ENCODE measurements at places on chromosomes 3 and 15. TPM values are rescaled to one million over a fixed set of nuclear protein-coding genes. Genes with fewer than 3 reads are reported as not detected.

GRCh38 chr15:59994526-59994887, 9.6 kb upstream of the FOXB1 start:
- no peaks in the 10 kb centered on the region for H3K4me1 ChIP-seq
- H3K27ac ChIP-seq, result no peak overlapping the region
- H3K27me3 ChIP-seq, result peaks cover 71% of the 10 kb centered on the region
- no peak for DNase-seq

Gene CCR5
- not detected for polyA plus RNA-seq

Gene SERPINI2
- not detected for polyA plus RNA-seq

DNA sequence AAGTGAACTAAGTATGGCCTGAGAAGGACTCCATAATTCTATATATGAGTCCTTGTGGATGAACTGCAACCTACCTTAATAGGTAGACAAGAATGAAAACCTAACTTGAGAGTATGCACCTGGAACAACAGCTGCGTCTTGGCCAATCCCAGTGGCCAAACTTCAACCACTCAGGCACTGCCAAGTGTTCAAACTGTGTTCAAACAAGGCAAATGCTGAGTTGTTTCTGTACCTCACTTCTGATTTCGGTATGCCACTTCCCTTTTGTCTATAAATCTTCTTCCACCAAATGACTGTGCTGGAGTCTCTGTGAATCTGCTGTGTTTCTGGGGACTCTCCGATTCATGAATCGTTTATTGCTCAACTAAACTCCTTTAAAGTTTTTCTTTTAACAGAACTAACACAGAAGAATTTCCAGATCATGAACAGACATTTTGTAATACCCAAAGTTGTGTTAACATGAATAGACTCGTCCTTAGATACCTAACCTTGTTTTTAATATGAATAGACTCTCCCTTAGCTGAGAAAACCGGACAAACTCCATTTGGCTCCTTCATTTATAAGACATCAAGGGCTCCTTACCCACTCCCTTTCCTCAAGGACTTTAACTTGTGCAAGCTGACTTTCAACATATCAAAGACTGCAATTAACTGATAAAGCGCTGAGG, 4.1 kb downstream of the ZNF717 start:
- H3K4me1 ChIP-seq, result no peaks in the 10 kb centered on the region
- no peaks in the 10 kb centered on the region for H3K27me3 ChIP-seq
- peaks cover 29% of the 10 kb centered on the region for H3K36me3 ChIP-seq
- H3K27ac ChIP-seq, result no peak overlapping the region

Gene CCDC33
- polyA plus RNA-seq, result not detected

DNA sequence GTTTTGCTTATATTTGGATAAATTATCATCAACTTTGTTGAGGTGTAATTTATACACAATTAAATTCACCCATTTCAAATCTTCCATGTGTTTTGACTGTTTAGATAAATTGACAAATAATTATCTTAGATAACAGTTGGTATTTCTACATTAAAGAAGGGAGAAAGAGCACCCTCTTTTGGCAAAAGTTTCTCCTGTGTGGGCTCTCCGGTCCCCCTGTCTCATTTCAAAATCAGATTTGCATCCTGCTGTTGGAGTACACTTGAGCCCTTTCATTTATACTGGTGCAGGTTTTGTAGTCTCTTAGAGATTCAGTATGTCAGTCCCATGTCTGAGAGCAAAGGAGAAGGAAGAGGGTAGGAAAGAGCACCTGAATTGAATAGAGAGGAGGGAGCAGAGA, 49.4 kb downstream of the NKIRAS1 start:
- H3K27me3 ChIP-seq, result no peaks in the 10 kb centered on the region
- no peaks in the 10 kb centered on the region for H3K36me3 ChIP-seq
- DNase-seq, result no peak
- peaks cover 14% of the 10 kb centered on the region for H3K4me1 ChIP-seq

- no peaks in the 10 kb centered on the region for H3K36me3 ChIP-seq
- DNase-seq, result peak; percentile 77
- peaks cover 2% of the 10 kb centered on the region for H3K4me1 ChIP-seq
- H3K27ac ChIP-seq, result no peak overlapping the region
Measured at GRCh38 chr15:56598991-56599390, 134.1 kb upstream of the MNS1 start.

- H3K27me3 ChIP-seq, result no peaks in the 10 kb centered on the region
- DNase-seq, result peak; percentile 43
- peak overlapping the region; percentile 89 for H3K4me3 ChIP-seq
- peak overlapping the region; percentile 94 for H3K27ac ChIP-seq
- peaks cover 4% of the 10 kb centered on the region for H3K4me1 ChIP-seq
- H3K36me3 ChIP-seq, result no peaks in the 10 kb centered on the region
Measured at GRCh38 chr3:197750858-197751737, 1.4 kb downstream of the FYTTD1 start.

Gene C3orf85
- not detected for polyA plus RNA-seq

GRCh38 chr3:3264796-3265195, 85.3 kb upstream of the CRBN start:
- DNase-seq, result no peak
- H3K4me1 ChIP-seq, result no peaks in the 10 kb centered on the region
- no peaks in the 10 kb centered on the region for H3K27me3 ChIP-seq
- H3K27ac ChIP-seq, result no peak overlapping the region
- H3K4me3 ChIP-seq, result no peak overlapping the region
- no peaks in the 10 kb centered on the region for H3K36me3 ChIP-seq

DNA sequence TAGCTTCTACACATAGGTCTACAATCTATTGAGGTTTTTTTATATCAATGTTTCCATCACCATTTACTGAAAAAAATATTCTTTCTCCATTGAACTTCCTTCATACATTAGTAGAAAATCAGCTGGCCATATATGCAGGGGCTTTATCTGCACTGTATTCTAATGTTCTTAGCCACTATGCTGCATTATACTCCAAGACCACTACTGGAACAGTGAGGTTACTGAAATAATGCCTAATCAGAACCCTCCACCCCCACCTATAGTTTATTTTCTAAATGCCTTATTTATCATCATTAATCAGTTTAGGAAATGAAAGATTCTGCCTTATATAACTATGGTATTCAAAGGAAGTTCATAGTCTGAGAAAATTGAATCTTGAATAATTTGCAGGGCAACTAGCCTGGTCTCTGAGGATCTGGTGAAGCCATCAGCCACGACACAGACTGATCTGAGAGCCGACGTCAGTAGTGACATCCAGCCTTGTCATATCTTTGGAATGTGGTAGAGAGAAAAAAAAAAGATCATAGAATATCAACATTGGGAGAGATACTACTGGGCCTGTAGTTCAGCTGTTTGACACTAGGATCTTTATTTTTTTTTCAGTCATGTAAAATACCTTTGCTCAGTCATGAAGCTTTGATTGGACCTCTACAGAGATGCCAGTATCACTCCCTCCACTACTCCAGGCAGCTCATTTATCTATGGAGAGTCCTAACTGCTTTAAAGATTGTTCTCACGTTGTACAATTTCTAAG, 66.6 kb downstream of the P3H2 start:
- H3K27me3 ChIP-seq, result no peaks in the 10 kb centered on the region
- H3K4me1 ChIP-seq, result peaks cover 18% of the 10 kb centered on the region
- no peak overlapping the region for H3K4me3 ChIP-seq
- peak overlapping the region; percentile 30 for H3K27ac ChIP-seq
- H3K36me3 ChIP-seq, result no peaks in the 10 kb centered on the region

Gene PLCB2
- polyA plus RNA-seq, result 0.87 TPM

- peak overlapping the region; percentile 98 for H3K27ac ChIP-seq
- peaks cover 12% of the 10 kb centered on the region for H3K4me1 ChIP-seq
- H3K27me3 ChIP-seq, result no peaks in the 10 kb centered on the region
- peak overlapping the region; percentile 94 for H3K4me3 ChIP-seq
- peak; percentile 49 for DNase-seq
Measured at GRCh38 chr15:77418391-77418965, 1.4 kb downstream of the PEAK1 start.

DNA sequence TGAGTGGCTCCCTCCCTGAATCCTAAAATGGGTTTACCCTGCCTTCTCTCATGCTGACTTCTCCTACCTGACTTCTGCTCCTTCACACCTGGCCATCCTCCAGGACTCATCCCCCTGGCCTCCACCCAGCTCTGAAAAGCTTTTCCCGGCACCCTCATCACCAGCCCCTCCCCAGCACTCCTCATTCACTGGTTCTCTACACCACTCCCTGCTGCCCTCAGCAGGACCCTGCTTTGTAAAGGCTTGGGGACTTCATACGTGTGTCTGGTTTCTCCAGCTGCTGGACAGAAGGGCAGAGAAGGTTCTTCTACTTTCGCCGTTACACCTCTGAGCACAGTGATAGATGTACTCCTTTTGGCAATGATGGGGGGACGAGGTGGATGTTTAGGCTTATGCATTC, 184.9 kb upstream of the UBE3A start:
- no peak overlapping the region for H3K27ac ChIP-seq
- no peaks in the 10 kb centered on the region for H3K27me3 ChIP-seq
- no peaks in the 10 kb centered on the region for H3K4me1 ChIP-seq
- no peaks in the 10 kb centered on the region for H3K36me3 ChIP-seq

Gene GABRA5
- polyA plus RNA-seq, result 4.0 TPM

DNA sequence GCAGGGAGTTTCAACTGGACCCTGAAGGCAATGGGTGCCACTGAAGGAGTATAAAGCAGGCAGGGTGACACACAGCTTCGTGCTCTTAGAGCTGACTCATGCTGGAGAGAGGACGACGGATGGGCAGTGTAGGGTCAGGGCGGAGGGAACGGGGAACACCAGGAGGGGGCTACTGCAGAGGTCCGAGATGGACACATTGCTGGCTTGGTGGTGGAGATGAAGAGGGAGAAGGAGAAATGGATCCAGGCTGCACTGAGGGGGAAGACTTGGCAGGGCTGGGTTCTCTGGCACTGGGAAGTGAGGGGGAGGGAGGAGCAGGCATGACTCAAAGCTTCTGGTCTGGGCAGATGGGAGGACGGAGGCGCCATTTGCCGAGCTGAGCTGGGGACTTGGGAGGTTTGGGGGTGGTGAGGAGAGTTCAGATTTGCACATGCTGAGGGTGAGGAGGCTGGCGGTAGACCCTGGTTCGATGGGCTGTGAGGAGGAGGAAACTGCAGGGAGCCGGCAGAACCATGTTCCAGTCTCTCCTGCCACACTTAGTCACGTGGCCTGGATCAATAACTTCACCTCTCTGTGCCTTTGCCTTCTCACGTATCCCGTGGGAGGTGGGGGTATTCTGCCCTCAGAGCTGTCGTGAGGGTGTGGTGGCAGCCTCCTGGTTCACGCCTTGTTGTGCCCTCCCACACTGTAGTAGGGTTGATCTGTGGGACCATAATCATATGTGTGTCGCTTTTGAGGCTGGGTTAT, 4.6 kb upstream of the KCTD6 start:
- no peaks in the 10 kb centered on the region for H3K27me3 ChIP-seq
- H3K4me1 ChIP-seq, result peaks cover 13% of the 10 kb centered on the region
- peak overlapping the region; percentile 31 for H3K27ac ChIP-seq
- H3K4me3 ChIP-seq, result no peak overlapping the region

DNA sequence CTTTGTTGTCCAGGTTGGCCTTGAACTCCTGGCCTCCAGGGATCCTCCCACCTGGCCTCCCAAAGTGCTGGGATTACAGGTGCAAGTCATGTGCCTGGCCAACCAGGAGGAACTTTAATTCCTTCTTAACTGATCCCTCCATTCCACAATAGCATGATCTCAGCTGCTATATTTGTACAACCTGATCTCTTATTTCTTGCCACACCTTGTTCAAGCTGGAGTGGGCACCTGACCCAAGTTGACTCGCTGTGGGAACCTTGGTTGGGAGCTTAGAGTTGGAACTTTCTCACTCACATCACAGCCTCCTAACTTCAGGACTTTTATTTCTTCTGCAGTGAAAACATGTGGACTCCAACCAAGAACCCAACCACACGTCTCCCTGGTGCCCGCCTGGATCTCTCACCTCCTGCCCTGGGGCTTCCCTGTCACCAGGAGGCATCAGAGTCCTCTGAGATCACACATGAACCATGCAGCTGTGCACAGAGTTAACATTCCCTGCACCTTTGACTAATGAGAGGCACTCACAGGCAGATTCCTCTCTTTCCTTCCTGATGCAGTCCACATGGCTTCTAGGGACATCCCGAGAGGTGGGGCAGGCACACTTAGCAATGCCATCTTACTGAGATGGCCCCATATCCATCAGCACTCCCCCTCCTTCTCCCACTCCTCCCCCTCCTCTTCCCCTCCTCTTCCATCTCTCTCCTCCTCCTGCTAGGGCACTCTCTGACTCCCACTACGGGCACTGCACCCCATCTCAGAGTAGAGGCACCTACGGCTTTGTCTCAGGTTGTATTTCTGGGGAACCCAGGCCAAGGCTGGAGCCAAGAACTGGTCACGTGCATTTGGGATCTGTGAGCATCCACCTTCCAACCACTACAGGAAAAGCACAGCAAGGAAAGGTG, 9.7 kb upstream of the CYFIP1 start:
- H3K4me3 ChIP-seq, result no peak overlapping the region
- peaks cover 7% of the 10 kb centered on the region for H3K4me1 ChIP-seq
- H3K36me3 ChIP-seq, result peaks cover 5% of the 10 kb centered on the region
- H3K27ac ChIP-seq, result no peak overlapping the region
- no peaks in the 10 kb centered on the region for H3K27me3 ChIP-seq

Gene CASR
- polyA plus RNA-seq, result not detected

DNA sequence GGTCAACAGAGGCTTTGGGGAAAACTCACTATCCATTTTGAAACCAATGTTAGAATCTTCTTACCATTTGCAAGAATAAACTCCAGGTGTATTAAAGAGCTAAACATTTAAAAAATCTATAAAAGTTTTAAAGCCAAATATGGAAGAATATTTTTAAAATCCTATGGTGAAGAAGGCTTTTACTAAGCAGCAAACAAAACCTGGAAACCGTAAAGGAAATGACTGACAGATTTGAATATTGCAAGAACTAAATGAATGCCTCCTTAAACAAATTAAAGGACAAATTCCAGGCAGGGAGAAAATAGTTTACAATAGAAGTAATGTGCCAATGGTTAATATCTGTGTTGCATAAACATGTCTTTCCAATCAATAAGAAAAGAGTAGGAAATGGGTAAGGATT, 68.1 kb downstream of the KLF15 start:
- DNase-seq, result no peak
- H3K4me1 ChIP-seq, result peaks cover 12% of the 10 kb centered on the region
- H3K27ac ChIP-seq, result no peak overlapping the region
- no peaks in the 10 kb centered on the region for H3K36me3 ChIP-seq

DNA sequence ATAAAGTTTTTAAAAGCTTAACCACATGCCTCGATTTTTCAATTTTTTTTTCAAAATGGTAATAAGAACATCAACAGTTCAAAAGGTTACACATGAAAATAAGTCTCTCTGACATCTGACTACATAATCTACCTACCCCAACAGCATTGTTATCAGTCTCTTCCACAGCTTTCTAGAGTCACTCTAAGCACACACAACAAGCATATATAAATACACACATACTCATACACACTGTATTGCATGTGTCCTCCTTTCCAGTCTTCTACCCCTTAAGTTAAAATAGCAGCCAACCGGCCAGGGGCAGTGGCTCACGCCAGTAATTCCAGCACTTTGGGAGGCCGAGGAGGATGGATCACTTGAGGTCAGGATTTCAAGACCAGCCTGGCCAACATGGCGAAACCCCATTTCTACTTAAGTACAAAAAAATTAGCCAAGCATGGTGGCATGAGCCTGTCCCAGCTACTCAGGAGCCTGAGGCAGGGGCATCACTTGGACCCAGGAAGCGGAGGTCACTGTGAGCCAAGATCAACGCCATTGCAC, 12.2 kb downstream of the TBL1XR1 start:
- no peak overlapping the region for H3K4me3 ChIP-seq
- no peak for DNase-seq
- peaks cover 6% of the 10 kb centered on the region for H3K4me1 ChIP-seq
- no peaks in the 10 kb centered on the region for H3K36me3 ChIP-seq
- no peaks in the 10 kb centered on the region for H3K27me3 ChIP-seq
- no peak overlapping the region for H3K27ac ChIP-seq

Gene SERINC4
- not detected for polyA plus RNA-seq

- H3K4me1 ChIP-seq, result peaks cover 6% of the 10 kb centered on the region
- DNase-seq, result no peak
- H3K27me3 ChIP-seq, result no peaks in the 10 kb centered on the region
- no peak overlapping the region for H3K27ac ChIP-seq
- peaks cover 67% of the 10 kb centered on the region for H3K36me3 ChIP-seq
Measured at GRCh38 chr15:88902846-88903245, 7.5 kb upstream of the HAPLN3 start.

- DNase-seq, result no peak
- no peaks in the 10 kb centered on the region for H3K27me3 ChIP-seq
Measured at GRCh38 chr3:22981166-22981565, 222.0 kb upstream of the UBE2E2 start.
